ENCODE measurements at places on chromosomes 3 and 15.

DNA sequence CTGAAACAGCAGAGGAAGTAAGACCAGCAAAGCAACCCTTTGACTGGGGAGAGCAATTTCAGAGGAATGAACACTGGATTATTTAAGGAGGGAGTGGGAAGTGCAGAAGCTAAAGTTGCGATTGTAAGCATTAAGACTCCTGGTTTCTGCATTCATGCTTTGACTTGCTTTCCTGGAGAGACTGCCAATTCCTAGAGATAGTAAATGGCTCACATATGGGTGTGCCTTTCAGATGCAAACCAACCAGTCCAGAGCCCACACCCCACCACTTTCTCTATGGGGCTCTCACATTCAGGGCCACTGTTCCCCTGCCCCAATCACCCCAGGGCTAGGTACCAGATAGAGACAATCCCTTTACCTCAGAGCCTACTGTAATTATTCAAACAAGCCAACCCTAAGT lies 200.9 kb upstream of the EIF1B start:
- no peak for DNase-seq

DNA sequence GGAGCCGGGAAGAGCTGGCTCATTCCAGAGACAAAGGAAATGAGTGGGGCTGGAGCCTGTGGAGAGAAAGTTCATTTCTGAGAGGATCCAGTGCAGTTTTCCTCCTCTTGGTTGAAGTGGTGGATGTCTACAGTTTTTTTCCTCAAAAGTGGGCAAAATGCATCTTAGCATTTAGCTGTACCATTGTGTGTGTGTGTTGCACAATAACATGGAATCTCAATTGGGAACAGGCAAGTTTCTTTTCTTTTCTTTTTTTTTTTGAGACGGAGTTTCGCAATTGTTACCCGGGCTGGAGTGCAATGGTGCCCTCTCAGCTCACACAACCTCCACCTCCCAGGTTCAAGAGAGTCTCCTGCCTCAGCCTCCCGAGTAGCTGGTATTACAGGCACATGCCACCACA lies 101.5 kb upstream of the UBE2E1 start:
- no peak for DNase-seq

GRCh38 chr3:193333229-193333628 lies 45.3 kb downstream of the ATP13A5 start:
- DNase-seq, result no peak

GRCh38 chr3:135136361-135137100 lies 341.5 kb downstream of the EPHB1 start:
- no peak for DNase-seq

- no peak for DNase-seq
Observed at GRCh38 chr3:141059816-141060215, 8.7 kb downstream of the SPSB4 start.

DNA sequence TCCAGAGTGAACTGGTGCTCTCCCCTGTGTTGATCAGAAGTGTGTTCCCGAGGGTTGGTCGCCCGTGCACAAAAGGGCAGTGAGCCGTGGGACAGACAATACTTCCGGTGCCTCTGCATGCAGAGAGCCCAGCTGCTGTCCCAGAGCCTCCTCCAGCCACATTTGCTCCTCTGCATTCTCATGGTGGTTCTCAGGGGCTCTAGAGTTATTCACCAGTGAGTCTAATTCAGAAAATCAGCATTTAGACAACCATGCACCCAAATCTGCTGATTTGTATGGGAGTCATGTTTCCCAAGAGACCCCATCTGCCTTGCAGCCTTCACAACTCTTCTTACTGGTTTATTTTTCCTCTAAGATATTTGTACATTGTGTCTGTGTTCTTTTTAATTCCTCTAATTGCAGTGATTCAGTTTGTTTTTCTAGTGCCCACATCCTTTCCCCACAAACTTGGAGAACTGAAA lies 107.0 kb upstream of the SPRED1 start:
- DNase-seq, result no peak

DNA sequence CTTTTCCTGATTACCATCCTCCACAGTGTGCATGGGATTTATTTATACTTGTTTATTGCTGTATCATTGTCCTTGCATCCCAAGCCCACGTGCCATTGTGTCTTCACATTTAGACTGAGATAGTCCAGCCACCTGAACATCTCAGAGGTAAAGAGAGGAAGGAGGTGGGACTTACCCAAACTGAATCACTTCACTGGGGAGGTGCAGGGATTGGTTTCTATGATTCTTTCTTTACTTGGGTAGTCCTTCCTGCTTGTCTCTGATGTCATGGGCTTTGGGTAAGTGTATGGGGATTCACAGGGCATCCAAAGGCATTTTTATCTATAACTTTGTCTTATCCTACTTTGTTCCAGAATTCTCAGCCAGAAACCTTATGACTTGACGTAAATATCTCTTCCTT lies 141.5 kb upstream of the UMPS start:
- no peak for DNase-seq

- DNase-seq, result no peak
Observed at GRCh38 chr3:125048282-125048681, 7.5 kb downstream of the HEG1 start.

DNA sequence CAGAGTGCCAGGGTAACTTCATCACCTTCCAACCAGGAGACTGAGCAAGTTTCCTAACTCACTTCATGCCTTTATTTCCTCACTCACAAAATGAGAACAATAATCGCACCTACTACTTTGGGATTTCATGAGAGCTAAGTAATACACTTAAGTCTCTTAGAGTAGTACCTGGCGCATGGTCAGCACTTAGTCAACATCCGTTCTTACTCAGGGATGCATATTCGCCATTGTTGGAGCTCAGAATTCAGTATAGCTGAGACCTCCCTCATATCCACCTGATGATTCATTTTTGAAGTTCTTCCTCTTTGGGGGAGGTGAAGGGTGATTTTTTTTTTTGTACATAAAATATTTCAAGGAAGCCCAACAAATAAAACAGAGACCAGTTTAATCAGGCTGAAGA lies 188.2 kb downstream of the AGBL1 start:
- no peak for DNase-seq

DNA sequence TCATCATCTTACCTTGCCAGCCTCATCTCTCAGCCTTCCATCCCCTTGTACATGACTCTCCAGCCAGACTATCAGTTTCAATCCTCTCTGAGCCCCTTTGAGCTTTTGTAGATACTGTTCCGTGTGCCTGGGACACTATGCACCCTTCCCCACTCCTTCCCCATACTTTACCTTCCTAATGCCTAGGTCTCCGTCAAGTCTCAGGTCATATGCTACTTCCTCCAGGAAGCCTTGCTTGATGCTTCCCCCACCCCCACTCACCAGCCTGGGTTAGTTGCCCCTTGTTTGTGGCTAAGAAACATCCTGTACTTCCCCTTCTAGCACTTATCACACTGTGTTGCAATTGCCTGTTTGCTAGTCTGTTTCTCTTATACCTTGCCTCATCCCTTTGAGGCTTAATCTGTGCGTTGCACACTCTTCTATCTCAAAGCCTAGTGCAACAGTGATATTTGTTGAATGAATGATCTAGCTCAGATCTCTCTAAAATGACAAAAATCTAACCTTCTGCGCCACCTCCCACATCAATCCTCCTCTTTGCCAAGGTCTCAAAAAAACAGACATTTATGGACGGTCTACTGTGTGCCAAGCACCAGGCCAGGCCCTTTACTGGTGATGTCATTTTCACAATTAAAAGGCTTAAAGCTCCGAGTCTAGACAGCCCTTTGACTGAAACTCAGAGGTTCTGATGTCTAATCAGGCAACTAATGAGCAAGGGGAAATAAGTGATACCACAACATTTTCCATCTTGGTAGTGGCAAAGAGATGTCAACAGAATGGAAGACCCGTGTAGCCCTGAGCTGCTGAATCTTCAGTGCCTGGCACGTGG lies 6.5 kb upstream of the USP3 start:
- DNase-seq, result no peak

Measured in cortex of kidney (tissue), 1 donor.